NCI-H2029 (cell line): ENCODE measurements at places on chromosomes 3 and 15.

DNA sequence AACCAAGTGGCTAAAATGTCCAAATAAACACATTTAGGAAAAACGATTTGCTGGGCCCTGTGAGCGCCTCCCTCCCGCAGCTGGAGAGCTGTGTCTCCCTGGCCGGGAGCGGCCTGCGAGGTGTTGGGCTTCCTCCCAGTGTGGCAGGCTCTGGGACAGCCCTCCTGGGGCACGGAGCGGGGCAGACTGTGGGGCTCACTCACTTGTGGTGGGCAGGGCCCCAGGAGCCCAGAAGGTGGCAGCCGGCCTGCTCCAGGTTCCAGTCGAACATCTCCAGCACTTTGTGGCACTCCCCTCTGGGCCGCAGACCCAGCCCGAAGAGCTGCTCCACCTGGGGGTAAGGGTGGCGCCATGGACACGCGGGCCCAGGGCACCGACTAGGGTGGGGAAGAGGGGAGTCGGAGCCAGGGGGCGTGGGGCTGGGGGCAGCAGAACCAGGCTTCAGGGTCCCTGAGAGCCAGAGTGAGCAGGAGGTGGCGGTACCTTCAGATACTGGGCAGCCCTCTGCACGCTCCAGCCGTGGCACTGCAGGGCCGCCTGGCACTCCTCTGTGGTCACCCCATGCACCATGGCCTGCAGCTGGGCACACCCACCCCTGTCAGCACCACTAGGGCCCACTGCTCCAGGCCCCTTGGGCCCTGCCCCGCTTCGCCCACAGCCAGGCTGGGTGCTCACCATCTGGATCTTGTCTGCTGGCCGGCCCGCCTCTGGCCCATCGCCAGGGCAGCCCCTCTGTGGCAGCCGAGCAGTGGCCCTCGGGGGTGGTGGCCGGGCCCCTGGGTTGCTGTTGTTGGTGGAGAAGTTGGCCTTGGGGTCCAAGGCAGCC is 41.5 kb downstream of the TNK2 start:
- DNase-seq, result no peak

DNA sequence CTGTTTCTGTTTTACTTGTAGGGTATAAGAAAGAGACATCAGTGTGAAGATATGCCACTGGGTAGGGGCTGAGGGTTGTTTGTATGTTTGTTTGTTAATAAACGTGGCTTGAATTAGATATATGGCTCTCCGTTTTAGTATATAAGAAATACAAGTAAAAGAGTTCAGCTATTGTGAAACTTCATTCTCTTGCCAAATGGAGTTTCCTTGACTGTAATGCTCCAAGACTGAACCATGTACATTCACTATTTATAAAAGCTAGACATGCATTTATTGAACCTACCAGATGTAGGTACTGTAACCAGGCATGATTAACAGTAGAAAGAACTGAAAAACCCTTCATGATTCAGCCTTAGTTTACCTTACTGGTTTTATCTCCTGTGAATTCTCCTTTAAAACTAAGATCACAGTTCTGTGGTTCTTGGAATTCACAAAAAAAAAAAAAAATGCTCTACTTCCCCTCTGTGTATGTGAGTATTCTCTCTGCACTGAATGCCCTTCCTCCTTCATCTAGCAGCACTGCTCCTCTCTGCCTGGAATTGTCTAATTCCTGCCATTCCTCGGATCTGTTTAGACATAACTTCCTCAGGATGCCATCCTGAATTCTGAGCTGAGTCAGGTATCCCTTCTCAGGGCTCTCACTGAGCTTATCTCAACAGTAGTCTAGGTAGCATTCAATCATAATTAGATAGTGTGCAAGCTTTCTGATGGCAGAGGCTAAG is 504.4 kb downstream of the FHIT start:
- DNase-seq, result no peak

GRCh38 chr3:40649346-40649745 is 124.6 kb downstream of the ZNF621 start:
- no peak for DNase-seq

- DNase-seq, result no peak
Measured at GRCh38 chr3:170829546-170830272, 40.3 kb downstream of the RPL22L1 start.

DNA sequence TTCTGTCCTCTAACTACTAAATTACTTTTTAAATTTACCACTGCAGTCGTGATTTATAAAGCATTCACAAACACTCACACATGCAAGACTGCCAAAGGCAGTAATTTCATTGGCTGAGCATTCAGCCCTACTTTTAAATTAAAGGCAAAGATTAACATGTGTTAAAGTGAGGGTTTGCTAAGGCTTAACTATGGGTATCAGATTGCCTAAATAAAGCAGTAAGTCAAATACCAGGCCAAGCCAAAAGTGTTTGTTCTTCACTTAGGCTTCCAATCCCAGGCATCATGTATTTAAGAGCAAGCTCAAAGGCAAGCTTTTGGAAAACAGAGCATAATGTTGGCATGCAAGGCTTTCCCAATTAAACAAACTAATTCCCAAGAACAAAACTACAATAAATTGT is 187.3 kb downstream of the SUCNR1 start:
- peak; percentile 27 for DNase-seq

GRCh38 chr3:171132873-171133272 is 106.4 kb upstream of the SLC2A2 start:
- no peak for DNase-seq

DNA sequence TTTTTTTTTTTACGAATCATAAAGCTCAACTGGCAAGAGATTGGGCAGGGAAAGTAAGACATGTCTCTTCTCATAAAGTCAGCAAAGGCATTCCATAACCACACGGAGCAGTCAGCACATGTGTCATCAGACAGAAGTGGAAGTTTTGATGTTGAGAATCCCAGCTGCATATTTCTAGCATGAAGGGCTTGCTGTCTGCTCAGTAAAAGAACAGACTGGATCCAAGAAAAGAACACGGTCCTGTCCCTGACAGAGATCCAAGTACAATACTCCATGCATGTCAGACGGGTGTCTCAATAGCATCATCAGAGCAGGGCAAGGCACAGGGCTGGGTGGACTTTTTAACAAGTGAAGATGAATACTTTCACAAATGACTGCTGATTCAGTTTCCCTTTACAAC is 38.2 kb downstream of the ABI3BP start:
- no peak for DNase-seq
